Activated T-cell treated with anti-CD3 and anti-CD28 coated beads for 1 hour (primary cell): ENCODE measurements at places on chromosomes 5 and 9.

- no peak for DNase-seq
Measured at GRCh38 chr9:137352511-137353222, 50.6 kb upstream of the NRARP start.

- DNase-seq = no peak
Measured at GRCh38 chr9:38061326-38061977, 7.6 kb downstream of the SHB start.

DNA sequence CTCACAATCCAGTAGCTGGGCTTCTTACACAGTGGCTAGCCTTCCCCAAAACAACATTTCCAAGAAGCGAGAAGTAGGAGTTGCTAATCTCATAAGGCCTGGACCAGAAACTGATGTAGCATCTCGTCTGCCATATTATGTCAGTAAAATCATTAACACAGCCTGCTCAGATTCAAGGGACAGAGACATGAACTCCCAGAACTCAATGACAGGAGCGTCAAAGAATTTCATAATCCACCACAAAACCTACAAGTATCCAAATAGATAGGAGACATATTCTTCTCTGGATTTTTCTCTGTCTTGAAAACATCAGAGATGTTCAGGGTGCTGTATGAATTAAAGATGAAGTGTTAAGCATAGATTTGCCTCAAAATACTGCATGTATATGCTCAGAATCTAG, 457.6 kb upstream of the ACTBL2 start:
- no peak for DNase-seq

- peak; percentile 10 for DNase-seq
Measured at GRCh38 chr5:56328753-56329560, 95.8 kb upstream of the ANKRD55 start.
